Right kidney (tissue), 9 donors: ENCODE measurements at places on chromosomes 13 and 19.

DNA sequence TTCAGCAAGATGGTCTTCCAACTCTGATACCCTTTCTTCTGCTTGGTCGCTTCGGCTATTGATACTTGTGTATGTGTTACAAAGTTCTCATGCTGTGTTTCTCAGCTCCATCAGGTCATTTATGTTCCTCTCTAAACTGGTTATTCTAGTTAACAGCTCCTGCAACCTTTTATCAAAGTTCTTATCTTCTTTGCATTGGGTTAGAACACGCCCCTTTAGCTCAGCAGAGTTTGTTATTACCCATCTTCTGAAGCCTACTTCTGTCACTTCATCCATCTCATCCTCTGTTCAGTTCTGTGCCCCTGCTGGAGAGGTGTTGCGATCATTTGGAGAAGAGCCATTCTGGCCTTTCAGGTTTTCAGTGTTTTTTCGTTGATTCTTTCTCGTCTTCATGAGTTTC lies 18.7 kb downstream of the ACOD1 start:
- DNase-seq = no peak

DNA sequence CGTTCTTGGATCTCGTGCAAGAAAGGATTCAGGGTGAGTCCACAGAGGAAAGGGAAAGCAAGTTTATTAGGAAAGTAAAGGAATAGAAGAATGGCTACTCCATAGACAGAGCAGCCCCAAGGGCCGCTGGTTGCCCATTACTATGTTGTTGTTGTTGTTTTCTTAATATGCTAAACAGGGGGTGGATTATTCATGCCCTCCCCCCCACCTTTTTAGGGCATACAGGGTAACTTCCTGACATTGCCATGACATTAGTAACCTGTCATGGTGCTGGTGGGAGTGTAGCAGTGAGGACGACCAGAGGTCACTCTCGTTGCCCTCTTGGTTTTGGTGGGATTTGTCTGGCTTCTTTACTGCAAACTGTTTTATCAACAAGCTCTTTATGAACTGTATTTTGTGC lies 29.1 kb upstream of the PCDH9 start:
- no peak for DNase-seq

DNA sequence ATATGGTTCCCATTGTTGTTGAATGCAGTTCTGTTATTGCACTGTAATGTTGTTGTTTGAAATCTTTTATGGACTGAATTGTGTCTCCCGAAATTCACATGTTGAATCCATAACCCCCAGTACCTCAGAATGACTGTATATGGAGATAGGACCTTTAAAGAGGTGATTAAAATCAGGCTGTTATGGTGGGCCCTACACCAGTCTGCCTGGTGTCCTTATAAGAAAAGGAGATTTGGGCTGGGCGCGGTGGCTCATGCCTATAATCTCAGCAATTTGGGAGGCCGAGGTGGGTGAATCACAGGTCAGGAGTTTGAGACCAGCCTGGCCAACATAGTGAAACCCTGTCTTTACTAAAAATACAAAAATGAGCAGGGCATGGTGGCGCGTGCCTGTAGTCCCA lies 7.4 kb downstream of the CXCL17 start:
- DNase-seq = no peak

DNA sequence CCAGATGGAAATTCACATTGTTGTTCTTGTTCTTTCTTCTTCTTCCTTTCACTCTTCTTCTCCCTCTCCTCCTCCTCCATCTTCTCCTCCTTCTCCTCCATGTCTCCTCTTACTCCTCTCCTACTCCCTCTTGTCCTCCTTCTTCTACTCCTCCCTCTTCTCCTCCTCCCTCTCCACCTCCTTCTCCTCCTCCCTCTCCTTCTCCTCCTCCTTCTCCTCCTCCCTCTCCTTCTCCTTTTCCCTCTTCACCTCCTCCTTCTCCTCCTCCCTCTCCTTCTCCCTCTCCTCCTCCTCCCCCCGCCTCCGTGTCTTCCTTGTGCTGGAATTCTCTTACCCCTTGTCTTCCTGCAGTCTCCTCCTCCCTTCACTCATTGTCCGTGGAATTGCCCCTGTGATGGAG lies 18.4 kb downstream of the CABP5 start:
- DNase-seq = no peak

DNA sequence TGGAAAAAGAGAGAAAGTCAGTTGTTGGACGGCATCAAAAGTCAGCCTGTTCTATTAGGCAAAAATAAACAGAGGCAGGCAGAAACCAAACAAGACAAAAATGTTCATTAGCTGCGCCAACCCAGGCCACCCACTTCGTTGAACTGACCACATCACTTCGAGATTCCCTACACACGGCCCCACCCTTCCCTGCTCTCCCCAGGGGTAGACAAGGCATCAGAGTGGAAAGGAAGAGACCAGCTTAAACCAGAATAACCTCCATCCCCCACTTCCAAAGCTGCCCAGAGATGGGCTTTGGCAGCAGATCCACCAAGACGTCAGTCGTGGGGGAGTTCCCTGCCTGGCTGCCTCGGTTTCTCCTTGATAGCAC lies 204.6 kb upstream of the TSHZ3 start:
- DNase-seq = no peak

DNA sequence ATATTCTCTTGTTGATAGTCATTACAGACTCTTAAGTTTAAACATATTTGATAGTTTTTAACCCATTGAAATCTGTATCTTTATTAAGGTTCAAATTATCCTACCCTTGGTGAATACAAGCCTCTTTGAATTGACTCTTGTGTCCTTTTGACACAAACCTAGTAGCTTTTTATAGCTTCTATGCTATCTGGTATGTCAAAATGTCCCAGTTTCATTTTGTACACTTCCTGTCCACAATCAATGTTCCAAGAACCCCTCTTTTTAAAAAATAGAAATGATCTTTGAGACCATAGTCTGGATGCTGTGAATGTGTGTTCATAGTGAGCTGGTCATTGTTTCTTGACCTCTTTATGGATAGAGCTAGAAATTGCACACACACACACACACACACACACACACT lies 39.2 kb upstream of the FGF14 start:
- DNase-seq = no peak

DNA sequence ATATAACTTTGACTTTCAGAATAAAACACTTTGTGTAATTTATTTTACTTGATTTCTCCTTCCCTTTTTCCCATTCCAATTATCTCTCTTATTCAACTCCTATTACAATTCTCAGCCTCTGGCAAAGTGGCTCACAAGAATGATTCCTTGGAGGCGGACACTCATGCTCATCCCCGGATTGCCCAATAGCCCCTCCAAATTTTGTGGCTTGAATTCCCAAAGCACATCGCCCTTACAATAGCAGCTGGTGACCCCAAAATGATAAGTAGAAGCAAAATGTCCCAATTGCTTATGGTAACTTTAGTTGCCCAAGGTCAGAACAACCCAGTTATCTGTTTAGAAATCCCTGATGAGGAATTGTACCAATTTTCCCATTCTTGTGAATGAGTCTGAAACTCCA lies 1523.5 kb upstream of the PRR20A start:
- DNase-seq = no peak

GRCh38 chr13:32135655-32136054 lies 104.1 kb downstream of the FRY start:
- no peak for DNase-seq

GRCh38 chr13:94664889-94665288 lies 47.5 kb downstream of the SOX21 start:
- no peak for DNase-seq

- DNase-seq = no peak
Measured at GRCh38 chr13:98275681-98276171, 98.7 kb upstream of the RNF113B start.

DNA sequence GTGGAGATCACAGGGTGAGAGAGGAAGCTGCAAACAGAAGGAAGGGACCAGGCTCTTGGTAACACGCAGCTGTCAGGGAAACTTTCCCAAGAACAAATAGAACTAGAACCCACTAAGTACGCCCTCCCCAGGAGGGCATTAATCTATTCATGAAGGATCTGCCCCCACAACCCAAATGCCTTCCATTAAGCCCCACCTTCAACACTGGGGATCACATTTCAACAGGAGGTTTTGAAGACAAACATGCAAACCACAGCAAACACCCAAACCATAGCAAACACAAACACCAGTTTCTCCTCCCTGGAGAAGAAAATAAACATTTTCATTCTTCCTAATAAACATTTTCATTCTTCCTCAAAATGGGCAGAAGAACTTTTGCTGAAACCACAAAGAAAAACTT lies 329.6 kb downstream of the EFNB2 start:
- no peak for DNase-seq

GRCh38 chr19:54674021-54674617 lies 11.3 kb downstream of the LILRB4 start:
- no peak for DNase-seq

DNA sequence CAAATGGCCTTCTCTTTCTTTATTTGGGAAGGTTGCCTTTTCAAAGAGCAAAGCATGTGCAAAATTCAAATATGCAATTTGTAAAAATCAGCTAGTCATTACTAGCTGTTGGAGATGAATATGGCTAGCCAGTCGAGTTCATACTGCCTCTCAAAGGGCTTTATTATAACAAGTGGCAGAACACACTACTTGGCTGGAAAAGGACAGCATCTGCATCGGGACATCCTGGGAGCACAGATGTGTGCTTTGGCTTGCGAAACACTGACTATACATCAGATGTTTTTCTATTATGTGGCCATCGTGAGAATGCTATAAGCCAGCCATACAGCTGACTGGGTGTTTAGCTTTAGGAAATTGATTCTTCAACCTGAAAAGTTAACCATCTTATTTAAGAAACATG lies 424.2 kb downstream of the KCTD12 start:
- no peak for DNase-seq

GRCh38 chr13:78595495-78596398 lies 7.6 kb downstream of the POU4F1 start:
- peak; percentile 71 for DNase-seq

GRCh38 chr13:32028711-32029110 lies 2.9 kb upstream of the FRY start:
- DNase-seq = no peak

- no peak for DNase-seq
Measured at GRCh38 chr13:28179974-28180373, 41.6 kb downstream of the PAN3 start.

DNA sequence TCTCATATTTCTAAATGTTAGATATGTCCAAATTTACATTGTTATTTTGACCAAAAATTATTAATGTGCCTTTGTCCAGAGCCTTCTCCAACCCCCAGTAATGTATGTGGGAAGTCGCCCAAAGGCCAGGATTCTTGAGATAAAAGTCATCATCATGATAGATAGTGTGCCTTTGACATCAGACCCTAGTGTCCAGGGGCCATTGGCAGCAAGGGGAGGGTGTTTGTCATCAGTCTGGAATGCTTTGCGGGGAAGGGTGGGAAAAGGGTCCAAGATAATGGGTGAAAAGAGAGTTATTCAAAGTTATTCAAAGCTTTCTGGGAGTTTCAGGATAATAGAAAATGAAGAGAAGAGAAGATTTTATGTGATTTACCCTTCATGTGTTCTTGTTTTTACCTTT lies 909.5 kb upstream of the GPC6 start:
- DNase-seq = no peak

GRCh38 chr19:42421591-42422031 lies 5.6 kb downstream of the LIPE start:
- DNase-seq = no peak

GRCh38 chr13:113015826-113016525 lies 47.0 kb downstream of the MCF2L start:
- no peak for DNase-seq

DNA sequence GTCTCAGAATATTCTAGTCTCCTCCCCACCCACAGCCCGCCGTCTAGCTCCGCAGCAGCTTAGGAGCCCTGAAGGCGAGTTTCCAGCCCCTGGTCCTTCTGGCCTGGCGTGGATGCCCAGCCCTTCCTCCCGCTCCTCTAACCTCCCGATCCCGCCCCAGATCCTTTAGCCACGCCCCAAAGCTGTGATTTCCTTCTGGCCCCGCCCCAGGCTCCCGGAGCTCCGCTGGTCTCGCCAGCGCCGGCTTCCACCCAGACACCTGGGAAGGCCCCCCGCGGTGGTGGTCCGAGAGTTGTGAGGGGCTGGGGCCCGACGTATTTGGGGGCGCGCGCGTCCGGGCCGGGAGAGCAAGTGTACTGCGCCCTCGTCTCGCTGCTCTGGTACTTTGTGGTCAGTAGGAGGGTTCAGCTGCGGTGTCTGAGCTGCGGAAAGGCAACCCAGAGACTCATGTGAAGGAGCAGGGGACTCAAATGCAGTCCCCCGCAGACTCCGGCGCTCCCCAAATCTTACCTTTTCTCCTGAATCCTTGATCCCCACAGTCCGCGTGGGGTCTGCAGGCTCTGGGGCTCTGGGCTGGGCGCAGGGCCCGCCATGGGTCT lies at the start of gene CGB7:
CGB7 (minus strand) TSS at position 114 of the 599 bp plus-strand sequence. CDS start 2,374 bp downstream, outside the sequence.
- DNase-seq = peak; percentile 80

DNA sequence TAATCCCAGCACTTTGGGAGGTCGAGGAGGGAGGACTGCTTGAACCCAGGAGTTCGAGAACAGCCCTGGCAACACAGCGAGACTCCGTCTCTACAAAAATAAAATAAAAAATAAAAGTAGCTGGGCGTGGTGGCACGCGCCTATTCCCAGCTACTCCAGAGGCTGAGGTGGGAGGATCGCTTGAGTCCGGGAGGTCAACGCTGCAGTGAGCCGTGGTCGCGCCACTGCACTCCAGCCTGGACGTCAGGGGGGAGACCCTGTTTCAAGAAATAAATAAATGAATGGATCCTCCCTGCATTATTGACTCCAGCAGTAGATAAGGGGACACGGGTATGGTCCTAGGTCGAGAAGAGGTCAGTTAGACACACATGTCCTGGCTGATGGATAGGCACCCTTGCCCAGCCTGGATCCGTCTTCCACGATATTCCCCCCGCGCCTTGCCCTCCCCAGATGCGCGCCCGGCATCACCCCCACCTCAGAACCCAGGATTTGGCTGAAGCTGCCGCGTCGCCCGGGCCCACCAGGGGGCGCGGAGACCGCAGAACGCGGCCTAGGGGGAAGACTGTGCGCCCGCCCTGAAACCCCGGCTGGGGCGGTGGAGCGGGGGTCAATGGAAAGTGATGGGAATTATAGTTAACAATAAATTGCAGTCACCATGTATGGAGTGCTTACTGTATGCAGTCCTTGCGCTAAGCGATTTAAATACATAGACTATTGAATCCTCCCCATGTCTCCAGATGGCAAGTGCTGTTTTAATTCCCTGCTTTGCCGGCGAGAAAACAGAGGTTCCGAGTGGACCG lies 2.1 kb upstream of the HOOK2 start:
- peak; percentile 80 for DNase-seq

DNA sequence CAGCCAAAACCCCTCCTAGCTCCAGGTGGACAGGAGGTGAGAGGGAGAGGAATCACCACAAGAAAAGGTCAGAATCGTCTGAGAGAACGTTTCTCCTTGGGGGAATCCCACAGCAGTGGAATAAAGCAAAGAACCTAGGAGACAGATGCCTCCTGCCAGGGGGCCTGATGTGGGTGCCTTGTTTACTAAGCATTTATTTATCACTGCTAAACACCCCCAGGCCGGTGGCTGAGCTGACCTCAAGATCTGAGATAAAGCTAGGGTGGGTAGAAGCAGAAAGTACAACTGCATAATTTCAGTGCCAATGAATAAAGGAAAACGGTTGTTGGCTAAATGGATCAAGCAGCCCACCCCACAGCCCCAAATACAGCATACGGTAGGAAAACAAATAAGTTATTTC lies 33.9 kb upstream of the ATP11A start:
- DNase-seq = no peak

GRCh38 chr19:4065430-4066175 lies 1.1 kb downstream of the ZBTB7A start:
- peak; percentile 66 for DNase-seq

GRCh38 chr19:6014551-6015135 lies 36.7 kb upstream of the RANBP3 start:
- DNase-seq = no peak

- DNase-seq = peak; percentile 49
Measured at GRCh38 chr13:50529154-50529882, 314.2 kb downstream of the DLEU7 start.

- DNase-seq = no peak
Measured at GRCh38 chr13:98173431-98174152, 3.5 kb downstream of the RNF113B start.
